ENCODE measurements at places on chromosomes 4 and X.
A peak's percentile ranks its signal among the peaks of the same experiment; 100 is the strongest.

GRCh38 chrX:47321386-47321785 lies 49.0 kb upstream of the ZNF157 start:
- no peak for DNase-seq

DNA sequence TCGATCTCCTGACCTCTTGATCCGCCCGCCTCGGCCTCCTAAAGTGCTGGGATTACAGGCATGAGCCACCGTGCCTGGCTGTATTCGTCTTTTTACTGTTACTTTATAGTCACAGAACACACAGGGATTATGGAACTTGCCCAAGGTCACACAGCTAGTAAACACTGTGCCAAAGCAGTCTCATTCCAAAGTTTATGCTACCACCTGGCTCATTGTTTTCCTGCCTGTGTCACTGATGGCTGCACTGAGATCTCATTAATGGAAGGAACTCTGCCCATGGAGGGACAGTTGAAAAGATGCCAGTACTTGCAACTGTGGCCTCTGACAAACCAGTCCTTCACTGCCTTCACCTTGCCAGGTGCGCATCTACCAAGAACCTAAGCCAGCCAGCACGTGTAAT lies 517.7 kb downstream of the BCOR start:
- DNase-seq: no peak

GRCh38 chrX:10404436-10404835 lies 215.9 kb downstream of the MID1 start:
- DNase-seq: no peak

GRCh38 chr4:96652158-96652557 lies 812.3 kb downstream of the PDHA2 start:
- no peak for DNase-seq

DNA sequence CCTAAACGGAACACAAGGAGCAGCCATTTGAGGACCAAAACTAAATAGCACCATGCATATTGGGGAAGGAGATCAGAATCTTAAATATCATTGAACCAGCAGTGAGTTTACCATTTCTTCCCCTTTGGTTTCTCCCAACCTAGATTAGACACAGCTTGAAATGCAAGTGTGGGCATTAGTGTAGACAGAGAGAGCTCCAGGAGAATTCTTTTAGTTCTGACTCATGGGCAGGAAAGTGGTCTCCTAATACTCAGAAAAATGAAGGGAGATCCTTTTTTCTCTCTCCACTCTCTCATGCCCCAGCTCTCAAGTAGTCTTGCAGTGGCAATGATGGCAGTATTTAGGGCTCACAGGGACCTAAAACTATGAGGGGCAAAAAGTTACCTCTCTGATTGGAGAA lies 567.9 kb downstream of the INPP4B start:
- no peak for DNase-seq

GRCh38 chr4:139950568-139950967 lies 203.4 kb downstream of the MAML3 start:
- no peak for DNase-seq

DNA sequence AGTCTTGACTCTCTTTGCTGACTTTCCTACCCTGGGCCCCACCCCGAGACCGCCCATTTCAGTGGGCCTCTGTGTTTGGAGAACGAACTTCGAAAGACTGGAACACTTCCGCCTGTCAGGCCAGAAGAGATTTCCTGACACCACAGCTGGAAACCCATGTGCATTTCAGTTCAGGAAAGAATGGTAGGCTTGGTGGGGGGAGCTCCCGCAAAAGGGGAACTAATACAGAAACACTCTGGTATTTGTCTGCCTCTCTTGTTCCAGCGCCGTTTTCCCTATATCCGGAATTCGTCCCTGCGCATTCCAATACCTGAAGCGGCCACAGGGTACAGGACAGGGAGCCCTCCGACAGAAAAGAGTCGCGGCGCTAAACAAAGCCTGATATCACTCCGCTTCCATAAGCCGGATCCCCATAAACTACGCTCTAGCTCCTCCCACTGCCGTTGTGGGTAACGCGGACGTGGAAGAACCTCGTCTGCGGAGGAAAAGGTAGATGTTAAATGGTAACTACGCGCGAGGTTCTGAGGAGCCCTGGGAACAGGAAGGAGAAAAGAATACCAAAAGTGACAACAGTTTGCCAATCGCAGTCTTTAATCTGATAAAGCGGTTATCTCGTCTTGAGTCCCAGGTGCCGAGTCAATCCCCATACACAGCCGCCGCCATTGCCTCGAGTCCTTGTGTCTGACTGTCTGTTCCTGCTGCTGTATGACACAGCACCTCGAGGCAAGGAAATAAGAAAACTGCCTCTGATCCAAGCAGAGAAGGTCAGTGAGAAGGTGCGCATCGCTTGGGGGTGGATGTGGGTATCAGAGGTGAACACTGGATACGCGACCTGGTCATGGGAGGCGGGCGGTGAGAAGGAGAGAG lies at the start of gene ARMCX5:
ARMCX5 (plus strand) TSS at position 432 of the 867 bp plus-strand sequence. CDS start 2,627 bp downstream, outside the sequence.
- peak; percentile 59 for DNase-seq

DNA sequence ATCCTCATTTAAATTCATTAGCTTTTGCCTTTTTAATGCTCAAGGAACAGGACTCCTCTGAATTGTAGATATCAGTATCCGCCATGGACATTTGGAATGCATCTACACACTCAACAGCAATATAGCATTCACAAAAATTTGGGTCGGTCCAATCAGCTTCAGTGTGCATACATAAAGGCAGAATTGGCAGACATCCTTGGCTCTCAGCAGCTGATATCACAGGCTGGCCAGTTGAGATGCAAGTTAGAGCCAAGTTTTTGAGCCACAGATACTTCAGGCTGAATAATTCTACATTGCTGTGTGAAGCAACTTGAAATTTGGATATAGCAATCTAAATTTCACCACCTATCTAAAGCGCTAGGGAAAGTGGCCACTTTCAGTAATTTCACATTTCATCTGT lies 821.1 kb downstream of the PCDH19 start:
- no peak for DNase-seq

DNA sequence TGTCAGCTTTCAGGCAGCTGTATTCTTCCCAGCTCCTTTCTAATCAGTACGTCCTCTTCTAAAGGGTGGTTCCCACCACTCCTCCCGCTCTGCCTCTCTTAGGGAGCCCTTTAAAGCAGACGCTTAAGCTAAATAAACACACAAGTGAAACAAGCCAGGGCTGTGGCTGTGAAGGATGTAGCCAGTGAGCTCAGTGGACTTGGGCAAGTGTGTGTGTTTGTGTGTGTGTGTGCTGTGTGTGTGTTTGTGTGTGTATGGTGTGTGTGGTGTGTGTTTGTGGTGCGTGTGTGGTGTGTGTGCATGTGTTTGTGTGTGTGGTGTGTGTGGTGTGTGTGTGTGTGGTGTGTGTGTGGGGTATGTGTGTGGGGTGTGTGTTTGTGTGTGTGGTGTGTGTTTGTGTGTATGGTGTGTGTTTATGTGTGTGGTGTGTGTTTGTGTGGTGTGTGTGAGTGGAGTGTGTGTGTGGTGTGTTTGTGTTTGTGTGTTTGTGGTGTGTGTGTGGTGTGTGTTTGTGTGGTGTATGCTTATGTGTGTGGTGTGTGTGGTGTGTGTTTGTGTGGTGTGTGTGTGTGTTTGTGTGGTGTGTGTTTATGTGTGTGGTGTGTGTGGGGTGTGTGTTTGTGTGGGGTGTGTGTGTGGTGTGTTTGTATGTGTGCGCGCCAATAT lies 283.3 kb downstream of the PTTG2 start:
- no peak for DNase-seq

GRCh38 chr4:132548463-132548862 lies 600.6 kb upstream of the PCDH10 start:
- no peak for DNase-seq

- no peak for DNase-seq
Measured at GRCh38 chrX:96579252-96579651, 105.4 kb upstream of the DIAPH2 start.

- DNase-seq: peak; percentile 64
Measured at GRCh38 chr4:113682730-113683537, 78.6 kb downstream of the CAMK2D start.

GRCh38 chr4:2588259-2588658 lies 51.8 kb downstream of the FAM193A start:
- no peak for DNase-seq

DNA sequence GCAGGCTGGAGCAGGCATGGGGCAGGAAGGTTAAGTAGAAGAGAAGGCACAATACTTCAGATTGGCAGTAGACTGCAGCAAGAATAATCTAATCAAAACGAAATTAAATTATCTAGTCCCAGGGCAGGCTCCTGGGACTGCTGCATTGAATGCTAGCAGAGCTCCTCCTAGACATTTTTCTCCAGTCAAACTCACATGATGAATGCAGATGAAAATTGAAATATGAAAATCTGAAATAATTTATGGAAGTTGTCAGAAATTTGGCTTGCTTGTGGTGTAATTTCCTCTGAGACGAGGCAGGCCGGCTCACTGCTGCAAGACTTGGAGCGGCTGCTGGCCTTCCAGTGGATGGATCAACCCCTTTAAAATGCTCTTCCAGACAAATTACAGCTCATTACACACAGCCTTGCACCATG lies 78.0 kb upstream of the TMEM33 start:
- no peak for DNase-seq

GRCh38 chr4:182823576-182823975 lies 93.6 kb downstream of the DCTD start:
- no peak for DNase-seq

Data from activated CD4-positive, alpha-beta T cell treated with anti-CD3 and anti-CD28 coated beads, Interleukin-2, amount 50 U/mL, for 4 hours (primary cell).